Mesendoderm (in vitro differentiated cells): ENCODE measurements at places on chromosomes 13 and 19.

- DNase-seq, result peak; percentile 19
Measured at GRCh38 chr13:67283637-67284036, 53.5 kb upstream of the PCDH9 start.

DNA sequence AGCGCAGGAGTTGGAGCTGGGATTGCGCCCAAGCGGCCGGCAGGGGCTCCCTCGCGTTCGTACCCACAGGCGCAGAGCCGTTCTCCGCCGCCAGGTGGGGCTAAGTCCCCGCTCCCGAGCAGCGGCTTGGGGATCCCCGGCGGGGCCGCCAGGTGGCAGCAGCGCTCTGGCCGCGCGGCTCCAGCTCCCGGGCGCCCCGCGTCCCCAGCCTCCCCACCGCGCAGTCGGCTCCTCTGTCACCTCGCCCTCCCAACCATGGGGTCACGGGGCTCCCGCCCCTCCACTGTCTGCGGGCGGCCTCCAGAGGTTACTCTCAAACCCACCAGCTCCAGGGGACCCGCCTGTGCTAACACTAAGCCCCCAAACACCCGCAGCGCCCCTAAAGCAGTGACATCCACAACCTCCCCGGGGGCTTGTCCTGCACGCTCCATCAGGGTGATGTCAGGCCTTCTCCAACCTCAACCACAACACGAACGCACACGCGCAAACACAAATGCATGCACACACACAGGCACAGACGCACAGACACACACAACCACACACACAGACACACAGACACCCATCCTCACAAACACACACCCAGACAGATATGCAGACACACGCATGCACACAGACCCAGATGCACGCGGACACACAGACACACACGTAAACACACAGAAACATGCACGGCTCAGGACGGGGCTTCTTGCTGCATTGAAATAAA, 18.4 kb upstream of the KCTD15 start:
- DNase-seq, result peak; percentile 65

GRCh38 chr19:8151767-8152035, 2.3 kb upstream of the FBN3 start:
- no peak for DNase-seq

GRCh38 chr13:43424412-43424811, 362.4 kb downstream of the ENOX1 start:
- DNase-seq, result no peak

GRCh38 chr13:36713887-36714286, 40.1 kb downstream of the SERTM1 start:
- no peak for DNase-seq

DNA sequence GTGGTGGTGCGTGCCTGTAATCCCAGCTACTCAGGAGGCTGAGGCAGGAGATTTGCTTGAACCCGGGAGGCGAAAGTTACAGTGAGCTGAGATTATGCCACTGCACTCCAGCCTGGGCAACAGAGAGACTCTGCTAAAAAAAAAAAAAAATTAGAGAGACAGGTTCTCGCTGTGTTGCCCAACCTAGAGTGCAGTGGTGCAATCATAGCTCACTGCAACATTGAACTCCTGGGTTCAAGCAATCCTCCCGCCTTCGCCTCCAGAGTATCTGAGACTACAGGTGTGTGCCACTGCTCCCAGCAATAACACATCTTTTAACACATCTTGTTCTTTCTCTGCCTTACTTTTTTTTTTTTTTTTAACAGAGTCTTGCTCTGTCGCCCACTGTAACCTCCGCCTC, 32.7 kb downstream of the CLEC17A start:
- DNase-seq, result no peak

DNA sequence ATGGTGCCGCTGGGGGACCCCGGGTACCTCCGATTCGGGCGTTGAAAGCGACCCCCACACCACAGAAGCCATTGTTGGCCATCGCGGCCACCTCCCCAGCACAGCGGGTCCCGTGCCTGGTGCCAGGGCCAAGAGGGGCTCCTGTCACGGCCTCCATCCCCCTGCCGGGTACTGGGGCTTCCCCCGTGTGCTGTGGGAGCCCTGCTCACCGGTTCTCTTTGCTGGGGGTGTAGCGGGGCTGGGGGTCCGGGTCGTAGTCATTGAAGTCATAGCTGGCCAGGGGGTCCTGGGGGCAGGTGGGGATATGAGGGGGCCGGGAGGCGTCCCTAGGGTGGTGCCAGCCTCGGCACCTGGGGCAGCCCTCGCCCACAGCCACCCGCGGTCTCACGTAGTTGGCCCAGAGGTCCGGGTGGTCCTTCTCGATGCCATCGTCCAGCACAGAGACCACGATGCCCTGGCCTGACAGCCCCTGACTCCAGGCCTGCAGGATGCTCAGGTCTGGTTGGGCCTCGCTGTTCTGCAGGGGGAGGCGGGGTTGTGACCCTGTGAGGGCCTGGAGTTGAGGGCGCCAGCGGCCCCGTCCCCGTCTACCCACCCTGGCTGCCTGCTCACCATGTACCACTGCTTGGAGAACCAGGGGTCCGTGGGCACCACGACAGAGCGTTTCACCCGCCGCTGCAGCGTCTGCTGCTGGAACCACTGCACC, 2.4 kb downstream of the PCSK4 start:
- no peak for DNase-seq

GRCh38 chr19:1609103-1609396, 3.8 kb upstream of the UQCR11 start:
- DNase-seq, result no peak

- DNase-seq, result no peak
Measured at GRCh38 chr13:34290661-34291060, 472.7 kb downstream of the RFC3 start.

GRCh38 chr19:49953416-49953815, 7.6 kb downstream of the SIGLEC11 start:
- DNase-seq, result no peak

- DNase-seq, result peak; percentile 57
Measured at GRCh38 chr19:29308977-29309590, 96.1 kb upstream of the UQCRFS1 start.

DNA sequence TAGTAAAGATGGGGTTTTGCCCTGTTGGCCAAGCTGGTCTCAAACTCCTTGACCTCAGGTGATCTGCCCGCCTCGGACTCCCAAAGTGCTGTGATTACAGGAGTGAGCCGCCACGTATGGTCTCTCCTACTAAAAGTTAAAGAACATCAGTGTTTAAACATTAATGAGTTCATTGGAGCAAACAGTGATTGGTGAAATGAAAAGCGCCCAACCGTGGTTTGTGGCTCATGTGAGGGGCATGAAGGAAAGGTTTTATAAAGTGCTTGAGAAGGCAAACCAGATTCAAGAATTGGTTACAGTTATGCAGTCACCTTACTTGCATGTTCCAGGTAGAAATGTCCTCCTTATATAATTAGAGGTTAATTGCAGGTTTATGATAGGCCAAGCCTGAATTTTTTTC, 109.5 kb downstream of the ZNF675 start:
- DNase-seq, result no peak

DNA sequence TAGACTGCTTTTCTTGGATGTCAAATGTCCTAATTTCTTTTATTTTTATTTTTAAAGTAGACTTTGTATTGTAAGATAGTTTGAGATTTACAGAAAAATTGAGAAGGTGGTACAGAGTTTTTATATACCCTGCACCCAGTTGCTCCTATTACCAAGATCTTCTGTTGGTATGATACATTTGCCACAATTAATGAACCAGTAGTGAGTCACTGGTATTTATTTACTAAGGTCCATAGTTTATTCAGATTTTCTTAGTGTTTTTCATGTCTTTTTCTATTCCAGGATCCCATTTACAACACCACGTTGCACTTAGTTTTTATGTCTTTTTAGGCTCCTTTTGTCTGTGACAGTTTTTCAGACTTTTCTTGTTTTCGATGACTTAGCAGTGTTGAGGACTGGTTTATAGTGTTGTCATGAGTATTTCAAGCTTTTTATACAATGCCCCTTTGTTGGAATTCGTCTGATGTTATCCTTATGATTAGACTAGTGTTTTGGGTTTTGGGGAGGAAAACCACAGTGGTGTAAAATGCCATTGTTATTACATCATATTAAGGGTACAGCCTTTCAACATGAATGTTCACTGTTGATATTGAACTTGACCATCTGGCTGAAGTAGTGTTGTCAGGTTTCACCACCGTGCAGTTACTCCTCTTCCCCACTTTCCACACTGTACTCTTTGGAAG, 35.9 kb downstream of the COG3 start:
- peak; percentile 35 for DNase-seq

DNA sequence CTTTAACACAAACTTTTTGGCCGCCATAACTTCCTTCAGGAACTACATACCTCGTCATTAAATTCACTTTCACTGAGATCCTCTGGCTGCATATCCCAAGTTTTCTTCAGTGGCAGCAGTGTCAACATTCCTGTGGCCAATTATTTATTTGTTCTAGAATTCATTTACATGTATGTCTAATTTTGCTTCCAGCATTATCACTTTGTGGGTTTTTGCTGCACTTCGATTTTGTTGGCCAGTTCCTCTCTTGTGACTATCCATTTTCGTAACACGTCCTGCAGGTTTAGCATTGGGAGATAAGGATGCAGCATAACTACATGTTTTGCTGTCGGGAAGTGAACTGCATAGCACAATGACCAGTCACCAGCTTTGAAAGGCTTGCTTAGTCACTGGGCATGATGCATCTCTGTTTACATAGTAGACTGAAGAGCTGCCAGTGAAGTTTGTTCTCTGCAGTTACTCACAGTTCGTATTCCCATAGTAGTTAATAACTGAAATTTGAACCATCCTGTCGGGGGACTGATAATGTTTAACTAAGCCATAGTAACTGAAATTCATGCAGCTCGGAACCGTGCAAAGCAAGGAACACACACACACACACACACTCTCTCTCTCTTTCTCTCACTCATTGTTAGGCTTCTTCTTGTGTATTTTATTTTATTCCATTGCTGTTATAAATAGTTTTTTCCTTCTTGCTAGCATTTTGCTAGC, 28.3 kb downstream of the ZNF507 start:
- DNase-seq, result peak; percentile 92

GRCh38 chr19:8399681-8400188, 9.6 kb downstream of the RAB11B start:
- DNase-seq, result no peak
